ENCODE measurements at places on chromosomes 11 and 22.

DNA sequence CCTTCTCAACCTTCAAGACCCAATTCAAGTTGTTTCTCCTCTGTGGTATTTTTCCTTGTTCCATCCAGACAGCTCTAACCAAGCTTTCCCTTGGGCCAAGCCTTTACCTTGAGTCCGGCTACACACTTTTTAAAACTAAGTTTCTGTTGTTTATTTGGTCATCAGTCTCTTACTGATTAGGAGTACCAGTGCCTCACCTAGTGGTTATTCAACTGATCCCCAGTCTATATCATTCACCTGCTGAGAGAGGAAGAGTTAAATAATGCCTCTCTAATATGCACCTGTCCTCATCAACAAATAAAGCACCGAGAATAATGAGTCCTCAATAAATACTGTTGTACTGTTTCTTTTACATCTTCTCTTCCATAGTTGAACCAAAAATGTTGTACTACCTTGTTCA, 160.8 kb downstream of the MSANTD4 start:
- DNase-seq: no peak

DNA sequence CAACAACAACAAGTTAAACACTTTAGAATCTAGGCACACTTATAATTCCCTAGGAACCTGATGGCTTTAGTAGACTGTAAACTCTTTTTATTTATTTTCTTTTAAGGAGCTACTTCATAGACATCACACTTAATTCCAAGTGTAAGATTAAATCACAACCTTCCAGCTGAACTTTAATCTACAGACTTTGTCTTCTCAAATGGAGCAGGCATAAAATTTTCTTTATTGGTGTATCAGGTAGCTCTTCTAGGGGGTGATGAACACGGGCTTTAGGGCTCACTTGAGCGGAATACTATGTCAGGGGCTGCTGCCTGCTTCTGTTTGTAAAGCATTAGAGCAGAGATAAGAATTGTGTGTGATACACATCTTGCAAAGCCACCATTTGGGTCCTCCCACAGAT, 525.8 kb upstream of the FAT3 start:
- no peak for DNase-seq

- DNase-seq: no peak
Measured at GRCh38 chr11:105811242-105811641, 201.4 kb downstream of the GRIA4 start.

DNA sequence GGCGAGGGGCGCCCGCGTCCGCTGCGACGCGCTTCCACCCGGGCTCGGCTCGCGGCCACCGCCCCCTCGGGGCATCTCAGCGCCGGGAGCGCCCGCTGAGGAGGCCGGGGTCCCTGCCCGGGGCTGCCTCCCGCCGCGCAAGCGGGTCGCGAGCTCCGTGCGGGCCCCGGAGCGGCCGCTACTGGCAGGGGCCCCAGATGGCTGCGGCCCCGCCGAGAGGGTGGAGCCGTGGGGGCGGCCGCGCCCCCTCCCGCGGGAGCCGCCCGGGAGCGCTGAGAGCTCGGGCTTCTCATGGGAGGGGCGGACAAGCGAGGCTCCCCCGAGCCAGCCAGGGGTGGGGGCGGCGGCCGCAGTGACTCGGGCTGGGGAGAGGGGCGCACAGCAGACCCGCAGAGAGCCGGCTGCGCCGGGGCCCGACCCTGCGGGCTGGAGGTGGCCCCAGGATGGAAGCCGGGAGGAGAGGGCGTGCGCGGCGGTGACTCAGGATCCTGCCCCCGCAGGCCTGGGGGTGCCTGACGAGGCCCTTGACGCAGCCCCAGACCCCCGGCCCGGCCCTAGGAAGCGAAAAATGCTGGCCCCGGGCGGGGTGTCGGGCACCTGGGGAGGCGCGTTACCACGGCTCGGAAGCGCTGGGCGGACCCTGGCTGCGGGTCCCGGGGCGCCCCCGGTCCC, 603 bp upstream of the ZFTA start:
- DNase-seq: no peak

DNA sequence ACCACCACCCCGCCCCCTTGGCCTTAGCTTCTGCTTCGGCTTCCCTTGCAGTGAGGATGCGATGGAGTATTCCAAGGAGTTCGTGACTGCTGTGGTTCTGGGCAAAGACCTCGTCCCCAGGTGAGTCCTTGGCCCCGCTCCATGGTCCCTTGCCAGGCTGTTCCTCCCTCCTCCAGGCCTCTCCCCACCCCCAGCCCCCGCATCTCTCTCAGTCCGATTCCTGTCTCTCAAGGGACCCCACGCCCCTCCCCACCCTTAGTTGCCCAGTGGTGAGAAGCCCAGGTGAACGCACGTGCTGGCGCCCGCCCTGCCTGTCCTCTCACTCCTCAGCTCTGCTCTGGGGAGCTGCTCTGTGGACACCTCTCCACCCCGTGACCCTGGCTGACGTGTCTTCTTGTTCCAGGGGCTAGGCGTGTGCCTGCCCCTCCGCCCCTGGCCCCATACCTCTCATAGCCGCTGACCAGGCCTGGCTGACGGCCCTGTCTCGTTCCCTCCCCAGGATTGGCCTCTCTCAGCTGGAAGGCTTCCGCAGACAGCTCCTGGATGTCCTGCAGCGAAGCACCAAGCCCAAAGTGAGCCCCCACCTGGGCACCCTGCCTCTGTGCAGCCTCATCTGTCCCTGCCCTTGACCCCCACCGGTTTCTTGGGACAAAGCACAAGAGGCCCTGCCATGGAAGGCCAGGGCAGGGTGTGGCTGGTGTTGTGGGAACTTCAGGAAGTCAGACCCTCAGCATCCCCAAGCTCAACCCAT, 14.6 kb upstream of the MYRF start:
- DNase-seq: no peak

- no peak for DNase-seq
Measured at GRCh38 chr11:96483374-96483955, 93.7 kb downstream of the JRKL start.

- DNase-seq: no peak
Measured at GRCh38 chr22:44025171-44026065, 1.3 kb downstream of the PARVB start.

DNA sequence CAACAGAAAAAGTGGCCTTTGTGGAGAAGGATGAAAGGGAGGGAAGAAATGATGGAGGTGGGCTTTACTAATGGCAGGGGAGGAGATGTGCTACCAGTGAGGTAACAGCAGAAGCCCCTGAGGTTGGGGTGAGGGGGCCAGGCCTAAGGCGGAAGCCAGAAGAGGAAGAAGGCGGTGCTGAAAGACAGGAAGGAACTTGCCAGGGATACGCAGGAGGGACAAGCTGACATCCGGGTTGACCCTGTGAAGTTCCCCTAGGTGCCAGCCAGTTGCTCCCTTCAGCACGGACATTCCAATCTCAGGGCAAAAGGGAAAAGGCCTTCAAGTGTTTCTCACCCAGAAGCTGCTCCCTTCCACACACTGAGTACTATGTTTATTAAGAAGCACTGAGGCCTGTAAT, 2.3 kb upstream of the TIRAP start:
- DNase-seq: no peak

DNA sequence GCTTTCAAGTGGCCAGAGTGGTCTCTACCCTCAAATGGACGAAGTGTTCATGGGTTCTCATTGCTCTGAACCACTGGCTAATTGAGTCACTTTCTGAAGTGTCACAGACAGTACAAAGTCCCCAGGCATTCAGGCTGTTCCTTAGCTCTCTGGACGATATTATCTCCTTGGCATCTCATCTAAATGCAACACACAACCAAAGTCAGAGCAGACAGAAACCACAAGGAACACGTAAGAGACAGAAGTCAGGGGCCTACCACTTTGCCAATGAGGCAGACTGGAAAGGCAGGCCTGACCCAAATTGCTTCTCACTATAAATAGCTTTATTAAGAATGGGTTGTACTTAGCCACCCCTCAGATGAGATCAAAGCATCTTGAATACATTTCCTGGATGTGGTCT, 29.0 kb upstream of the LDLRAD3 start:
- no peak for DNase-seq

DNA sequence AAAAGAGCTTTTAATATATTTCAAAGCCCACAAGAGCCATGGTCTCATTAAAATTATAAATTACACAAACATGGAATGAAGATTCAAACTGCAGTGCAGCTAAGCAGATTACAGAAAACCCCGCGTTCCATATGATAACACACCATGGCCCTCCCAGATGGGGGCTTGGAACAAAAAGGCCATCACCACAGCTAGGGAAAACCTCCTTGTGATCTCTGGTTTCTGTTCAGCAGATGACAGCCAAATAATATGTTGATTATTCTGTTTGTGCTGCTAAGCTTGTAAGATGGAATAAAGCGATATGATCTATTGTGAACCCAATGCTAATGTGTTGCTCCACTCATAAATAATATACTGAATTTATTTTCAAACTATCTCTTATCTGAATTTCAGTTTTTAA, 28.5 kb downstream of the IMMP1L start:
- DNase-seq: no peak

DNA sequence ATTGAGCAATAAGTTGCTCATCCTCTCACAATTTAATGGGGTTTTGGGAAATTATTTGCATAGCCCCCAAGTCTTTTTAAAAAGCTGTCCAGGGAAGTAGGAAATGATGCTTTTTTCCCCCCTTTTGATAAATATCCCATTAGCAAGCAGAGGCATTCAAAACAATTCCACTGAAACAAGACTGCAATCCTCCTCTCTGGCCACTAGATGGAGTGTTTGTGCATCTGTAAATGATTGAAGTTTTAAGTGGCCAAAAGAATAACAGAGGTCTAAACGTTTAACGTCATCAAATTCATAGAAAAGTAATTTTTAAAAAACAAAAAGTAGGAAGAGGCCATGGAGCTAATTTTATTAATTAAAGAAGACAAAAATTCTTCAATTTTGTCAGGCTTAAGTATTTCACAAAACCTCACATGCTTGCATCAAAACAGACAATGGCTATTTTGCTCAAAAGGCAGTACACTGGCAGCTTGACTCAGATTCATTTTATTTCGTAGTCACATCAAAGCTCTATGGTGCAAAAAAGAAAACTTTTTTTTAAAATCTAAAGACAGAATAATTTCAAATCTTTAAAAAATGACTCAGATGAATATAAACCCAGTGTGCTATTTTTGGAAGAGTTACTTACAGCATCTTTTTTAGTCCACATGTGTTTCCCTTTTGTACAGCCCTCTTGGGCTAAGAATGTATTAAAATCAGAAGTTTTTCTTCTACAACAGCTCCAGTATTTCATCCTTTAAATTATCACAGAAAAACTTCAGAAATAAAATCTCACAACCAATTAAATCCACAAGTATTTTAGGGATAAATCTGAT, 17.8 kb downstream of the CHORDC1 start:
- peak; percentile 48 for DNase-seq

DNA sequence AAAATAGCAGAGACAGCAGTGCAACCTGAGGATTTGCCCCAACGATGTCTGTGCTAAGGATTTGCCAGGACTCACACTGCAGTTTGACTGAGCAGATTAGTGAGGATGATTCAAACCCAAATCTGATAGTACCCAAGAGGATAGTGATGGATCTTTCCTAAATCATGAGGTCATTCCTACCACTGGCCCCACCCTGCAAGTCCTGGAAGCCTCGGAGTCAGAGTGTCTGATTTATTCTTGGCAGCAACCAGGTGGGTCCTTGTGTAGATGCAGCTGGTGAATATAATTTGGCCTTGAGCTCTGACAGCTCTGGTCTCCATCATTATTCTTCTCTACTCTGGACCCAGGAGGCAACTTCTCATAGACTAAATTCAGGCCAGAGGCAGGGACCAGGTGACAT, 179.3 kb upstream of the RAG2 start:
- no peak for DNase-seq

DNA sequence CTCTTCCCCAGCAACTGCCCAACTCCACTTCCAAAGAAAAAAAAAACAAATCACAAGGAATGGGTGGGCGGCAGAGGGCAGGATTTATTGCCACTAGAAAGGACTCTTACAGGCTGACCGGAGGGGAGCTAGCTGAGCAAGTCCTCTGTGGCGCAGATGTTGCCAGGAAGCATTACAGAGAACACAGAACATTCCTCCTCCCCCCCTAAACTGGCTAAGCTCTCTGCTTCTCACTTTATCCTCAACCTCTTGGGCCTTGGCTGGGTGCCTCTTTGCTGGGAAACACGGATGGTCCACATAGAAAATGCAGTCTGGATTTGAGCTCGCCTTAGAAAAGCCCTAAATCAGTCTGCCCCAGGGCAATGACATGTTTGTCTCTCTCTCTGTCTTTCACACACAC, 12.6 kb upstream of the FJX1 start:
- no peak for DNase-seq

DNA sequence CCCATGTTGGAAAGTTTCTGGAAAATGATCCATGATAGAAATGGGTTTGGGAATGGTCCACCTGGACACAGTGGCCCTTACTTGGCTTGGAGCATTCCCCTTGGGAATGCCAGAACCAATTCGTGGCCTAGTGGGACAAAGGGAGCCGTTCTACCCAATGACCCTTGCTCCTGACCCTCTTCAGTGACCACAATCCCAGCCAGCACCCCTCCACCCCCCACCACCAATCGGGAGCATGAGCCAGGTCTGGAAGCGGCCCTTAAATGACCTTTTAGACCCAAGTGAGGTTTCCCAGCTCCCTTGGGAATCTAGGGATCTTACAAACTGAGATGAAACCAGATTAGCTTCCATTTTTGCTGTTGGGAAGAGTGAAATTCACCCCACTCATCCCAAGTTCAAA, 51.3 kb upstream of the CDON start:
- DNase-seq: no peak

DNA sequence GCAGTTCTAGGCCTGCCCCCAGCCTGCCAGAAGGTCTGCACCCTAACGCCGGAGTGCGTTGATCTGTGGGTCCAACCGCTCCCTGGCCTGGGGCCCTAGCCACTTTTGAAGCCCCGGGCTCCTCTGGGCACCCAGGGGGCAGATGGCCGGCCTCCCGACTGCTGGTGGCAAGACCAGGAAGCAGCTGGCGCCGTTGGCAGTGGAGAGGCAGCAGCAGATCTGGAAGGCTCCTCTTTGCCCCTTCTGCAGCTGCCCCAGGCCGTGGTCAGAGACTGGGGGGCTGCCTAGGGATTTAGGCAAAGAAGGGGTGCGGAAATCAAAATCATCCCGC, 445 bp upstream of the VWCE start:
- no peak for DNase-seq

DNA sequence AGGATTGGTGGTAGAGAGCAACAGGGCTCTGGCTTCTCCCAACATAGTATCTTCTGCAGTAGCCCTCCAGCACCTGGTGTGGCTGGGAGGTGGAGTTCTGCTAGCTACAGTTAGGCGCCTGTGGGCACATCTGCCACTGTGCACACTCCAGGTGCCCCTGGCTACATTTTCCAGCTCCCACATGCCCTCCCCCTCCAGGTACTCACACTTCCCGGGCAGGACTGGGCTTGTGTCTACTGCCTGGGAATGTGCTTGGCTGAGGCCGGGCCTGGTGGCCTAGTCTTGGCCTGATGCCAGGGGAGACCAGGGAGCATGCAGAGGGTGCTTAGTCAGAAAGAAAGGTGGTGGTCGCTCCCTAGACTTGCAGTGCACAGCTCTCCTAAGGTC, 15.8 kb downstream of the PHLDB1 start:
- DNase-seq: no peak

DNA sequence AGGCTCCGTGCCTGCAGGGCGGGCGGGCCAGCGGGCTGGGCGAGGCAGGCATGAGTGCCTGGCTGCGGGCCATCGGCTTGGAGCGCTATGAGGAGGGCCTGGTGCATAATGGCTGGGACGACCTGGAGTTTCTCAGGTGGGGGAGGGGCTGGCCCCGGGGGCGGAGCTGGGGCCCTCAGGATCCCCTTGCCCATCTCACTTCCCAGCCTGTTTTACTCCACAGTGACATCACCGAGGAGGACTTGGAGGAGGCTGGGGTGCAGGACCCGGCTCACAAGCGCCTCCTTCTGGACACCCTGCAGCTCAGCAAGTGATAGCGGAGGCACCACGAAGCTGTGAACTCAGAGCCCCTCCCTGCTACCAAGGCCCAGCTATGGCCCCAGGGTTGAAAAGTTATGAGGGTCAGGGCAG, 5.9 kb downstream of the PHOX2A start:
- DNase-seq: peak; percentile 58

- DNase-seq: no peak
Measured at GRCh38 chr11:119584193-119585042, 144.6 kb downstream of the NECTIN1 start.
